Cardiac muscle cell (in vitro differentiated cells and primary cell): ENCODE measurements at places on chromosomes 3 and 15. TPM values are rescaled to one million over a fixed set of nuclear protein-coding genes. Genes with fewer than 3 reads are reported as not detected.

- no peaks in the 10 kb centered on the region for H3K4me1 ChIP-seq
- H3K4me3 ChIP-seq: no peak overlapping the region
- no peaks in the 10 kb centered on the region for H3K36me3 ChIP-seq
- no peak for DNase-seq
- no peaks in the 10 kb centered on the region for H3K27me3 ChIP-seq
These were observed 14.8 kb upstream of the FRMD4B start for GRCh38 chr3:69400683-69401082.

DNA sequence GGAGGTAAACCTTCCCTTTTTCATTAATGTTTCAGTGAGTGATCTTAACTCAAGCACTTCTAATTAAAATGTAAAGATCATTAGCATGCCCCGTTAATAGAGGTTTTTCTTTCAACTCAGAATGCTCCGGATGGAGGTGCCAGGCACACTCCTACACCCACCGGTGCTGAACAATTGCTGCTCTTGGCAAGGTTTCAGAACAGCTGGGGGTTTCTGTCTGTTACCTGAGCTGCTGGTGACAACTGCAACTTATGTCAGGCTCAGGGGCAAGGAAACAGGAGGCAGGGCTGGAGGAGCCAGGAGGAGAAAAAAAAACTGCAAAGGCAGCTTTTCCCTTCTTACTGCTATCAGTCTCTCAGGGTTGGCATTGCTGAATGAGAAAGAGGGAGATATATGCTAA is 250.1 kb downstream of the DIPK2A start:
- H3K27ac ChIP-seq: no peak overlapping the region
- no peak overlapping the region for H3K4me3 ChIP-seq
- DNase-seq: no peak
- no peaks in the 10 kb centered on the region for H3K4me1 ChIP-seq
- H3K27me3 ChIP-seq: no peaks in the 10 kb centered on the region
- no peaks in the 10 kb centered on the region for H3K36me3 ChIP-seq

GRCh38 chr3:19149368-19149767 is 1.1 kb downstream of the KCNH8 start:
- H3K36me3 ChIP-seq: no peaks in the 10 kb centered on the region
- peak; percentile 57 for DNase-seq
- peaks cover 19% of the 10 kb centered on the region for H3K27me3 ChIP-seq
- H3K4me3 ChIP-seq: no peak overlapping the region

- peak; percentile 69 for DNase-seq
- H3K4me1 ChIP-seq: no peaks in the 10 kb centered on the region
- H3K27me3 ChIP-seq: no peaks in the 10 kb centered on the region
- no peaks in the 10 kb centered on the region for H3K36me3 ChIP-seq
- no peak overlapping the region for H3K27ac ChIP-seq
These were observed 159.7 kb downstream of the POLR2M start for GRCh38 chr15:57866149-57866736.

The ISLR2 gene
- total RNA-seq: 0.14 TPM in 1 of 2 replicates, not detected in the other

GRCh38 chr15:23472678-23473077 is 25.6 kb upstream of the GOLGA6L2 start:
- no peaks in the 10 kb centered on the region for H3K4me1 ChIP-seq
- no peak for DNase-seq
- no peak overlapping the region for H3K4me3 ChIP-seq
- no peaks in the 10 kb centered on the region for H3K36me3 ChIP-seq

The ARGFX gene
- total RNA-seq: not detected in 2 replicates

The TRIM71 gene
- 13.9 and 21.8 TPM in 2 replicates for total RNA-seq

The LRRK1 gene
- 0.39 and 1.0 TPM in 2 replicates for total RNA-seq

DNA sequence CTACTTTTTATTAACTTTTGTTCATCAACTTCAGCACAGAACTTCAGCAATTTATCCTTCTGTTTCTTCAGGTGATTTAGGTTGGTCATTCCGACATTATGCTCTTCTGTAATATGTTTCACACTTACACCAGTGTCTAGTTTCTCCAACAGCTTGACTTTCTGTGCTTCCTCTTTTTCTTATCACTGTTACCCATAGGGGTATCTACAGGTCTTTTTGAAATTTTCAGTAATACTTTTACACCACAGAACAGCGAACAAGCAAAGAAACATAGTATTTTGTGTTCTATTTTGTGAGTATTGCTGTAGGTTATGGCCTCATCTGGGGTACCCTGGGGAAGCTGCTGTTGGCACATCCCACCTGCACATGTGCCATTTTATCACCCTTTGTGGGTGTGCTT is 260.7 kb downstream of the NSUN3 start:
- H3K27me3 ChIP-seq: no peaks in the 10 kb centered on the region

DNA sequence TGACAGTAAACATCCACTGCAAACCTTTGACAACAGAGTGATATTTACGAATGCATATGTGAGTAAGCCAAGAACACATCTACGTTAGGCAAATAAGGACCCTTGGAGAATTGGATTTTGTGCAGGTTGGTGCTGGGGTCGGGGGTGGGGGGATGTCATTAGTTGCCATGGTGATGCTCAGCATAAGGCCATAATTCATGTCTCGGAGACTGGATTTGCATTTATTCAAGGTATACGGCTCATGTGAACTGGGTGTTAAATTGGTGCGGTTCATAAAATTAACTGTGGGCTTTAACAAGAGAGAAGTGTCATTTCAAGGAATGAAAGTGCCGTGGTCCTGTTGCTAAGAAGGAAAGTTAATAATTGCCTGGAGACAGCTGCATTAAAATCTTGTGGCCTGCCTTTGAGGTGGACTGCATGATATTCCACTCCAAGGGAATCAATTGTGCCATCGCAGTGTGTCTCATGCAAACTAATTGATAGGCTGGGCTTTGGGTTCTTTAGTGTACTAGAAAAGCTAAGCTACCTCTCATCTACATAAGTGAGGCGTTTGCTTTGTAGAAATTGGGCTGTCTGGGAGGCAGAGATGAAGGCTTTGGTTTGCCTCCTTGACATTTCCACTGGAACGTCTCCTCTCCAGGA is 228.9 kb upstream of the FEZF2 start:
- H3K36me3 ChIP-seq: no peaks in the 10 kb centered on the region
- H3K27ac ChIP-seq: no peak overlapping the region
- no peak overlapping the region for H3K4me3 ChIP-seq
- peaks cover 3% of the 10 kb centered on the region for H3K4me1 ChIP-seq
- no peaks in the 10 kb centered on the region for H3K27me3 ChIP-seq
- no peak for DNase-seq
